Stimulated activated CD8-positive, alpha-beta memory T cell treated with anti-CD3 and anti-CD28 coated beads, Interleukin-7, amount 100 ng/mL, for 24 hours (primary cell): ENCODE measurements at places on chromosomes 2 and 18.

DNA sequence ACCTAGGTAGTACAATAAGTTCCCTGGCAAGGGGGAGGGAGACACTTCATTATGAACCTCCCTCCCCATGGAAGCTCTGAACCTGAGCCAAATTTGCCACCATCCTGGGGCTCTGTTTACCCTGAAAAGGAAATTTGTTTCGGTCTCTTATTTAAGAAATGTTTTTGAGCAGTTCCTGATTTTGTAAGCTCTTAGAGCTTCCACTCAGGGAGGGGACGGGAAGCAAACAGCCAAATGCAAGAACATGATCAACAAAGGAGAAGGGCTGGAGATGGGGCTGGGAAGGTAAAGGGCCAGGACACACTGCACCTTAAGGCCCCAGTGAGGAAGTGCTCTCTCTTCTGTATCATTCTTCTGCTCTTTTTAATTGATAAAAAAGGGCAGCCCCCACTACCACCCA lies 117.9 kb downstream of the NRP2 start:
- no peak for DNase-seq

- DNase-seq = no peak
Observed at GRCh38 chr2:64837925-64838641, 151.1 kb upstream of the SLC1A4 start.

DNA sequence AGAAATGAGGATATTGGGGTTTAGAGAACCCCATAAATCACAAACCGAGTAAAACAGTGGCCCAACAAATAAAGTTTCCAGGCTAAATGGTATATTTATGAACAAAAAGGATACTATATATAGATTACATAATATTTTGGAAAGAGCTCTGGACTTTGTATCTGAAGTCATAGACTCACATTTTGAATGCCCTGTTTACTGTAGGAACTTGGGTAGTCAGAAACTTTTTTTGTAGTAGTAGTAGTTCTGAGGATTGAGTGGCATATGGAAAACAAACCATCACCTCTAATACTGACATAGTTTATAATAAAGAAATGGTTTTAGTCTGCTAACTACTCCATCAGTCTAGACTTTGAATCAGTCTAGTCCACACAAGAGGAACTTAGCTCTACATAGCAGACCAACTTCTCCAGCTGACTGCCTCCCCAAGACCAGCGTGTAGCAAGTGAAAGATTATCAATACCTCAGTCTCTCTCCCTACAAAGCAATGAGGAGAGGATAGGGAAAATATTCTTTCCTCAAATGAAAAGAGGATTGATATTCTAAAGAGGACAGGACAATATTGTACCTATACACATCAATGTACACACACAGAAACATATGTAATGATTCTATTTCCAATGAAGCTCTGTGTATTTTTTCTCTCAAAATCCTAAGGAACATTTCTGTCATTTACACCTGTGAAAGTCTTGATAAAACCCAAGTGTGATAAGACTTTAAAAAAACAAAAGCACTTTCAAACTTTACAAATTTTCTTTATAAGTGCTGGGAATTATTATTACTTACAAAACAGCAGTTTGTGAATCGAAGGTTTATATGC lies 184.9 kb upstream of the MAP2 start:
- DNase-seq = no peak

DNA sequence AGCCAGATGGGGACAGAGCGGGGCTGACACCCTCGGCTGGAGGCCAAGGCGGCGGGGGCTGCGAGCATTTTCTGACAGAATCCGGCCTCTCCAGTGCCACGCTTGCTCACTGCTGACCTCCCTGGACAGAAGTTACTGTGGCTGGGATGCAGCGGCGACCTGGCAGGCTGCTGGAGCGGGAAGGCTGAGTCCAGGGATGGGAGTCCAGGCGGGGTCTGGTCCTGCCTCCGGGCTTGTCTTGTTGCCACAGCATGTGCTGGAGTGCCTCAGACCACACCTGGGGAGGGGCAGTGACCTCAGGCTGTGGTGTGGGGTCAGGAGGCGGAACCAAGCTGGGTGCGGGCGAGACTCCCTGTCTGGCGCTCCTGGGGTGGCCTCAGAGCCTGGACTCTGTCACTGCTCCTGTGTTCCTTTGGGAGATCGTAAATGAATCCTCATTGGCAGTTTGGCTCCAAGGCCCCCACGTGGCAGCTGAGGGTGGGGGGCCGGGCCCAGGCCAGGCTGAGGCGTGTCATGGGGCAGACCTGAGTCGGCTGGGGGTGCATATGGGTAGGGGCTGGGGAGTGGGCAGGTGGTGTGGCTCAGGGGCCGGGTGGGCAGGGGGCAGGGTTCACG lies 5.5 kb downstream of the BOK start:
- no peak for DNase-seq

- DNase-seq = no peak
Observed at GRCh38 chr2:7373156-7373555, 455.9 kb downstream of the RNF144A start.

GRCh38 chr2:143088388-143088787 lies 40.8 kb upstream of the ARHGAP15 start:
- no peak for DNase-seq

GRCh38 chr2:241443486-241444223 lies 64.7 kb downstream of the STK25 start:
- DNase-seq = peak; percentile 90
